Muscle of leg (tissue), 16 donors: ENCODE measurements at places on chromosomes 1 and 21. TPM values are rescaled to one million over a fixed set of nuclear protein-coding genes. Genes with fewer than 3 reads are reported as not detected.

DNA sequence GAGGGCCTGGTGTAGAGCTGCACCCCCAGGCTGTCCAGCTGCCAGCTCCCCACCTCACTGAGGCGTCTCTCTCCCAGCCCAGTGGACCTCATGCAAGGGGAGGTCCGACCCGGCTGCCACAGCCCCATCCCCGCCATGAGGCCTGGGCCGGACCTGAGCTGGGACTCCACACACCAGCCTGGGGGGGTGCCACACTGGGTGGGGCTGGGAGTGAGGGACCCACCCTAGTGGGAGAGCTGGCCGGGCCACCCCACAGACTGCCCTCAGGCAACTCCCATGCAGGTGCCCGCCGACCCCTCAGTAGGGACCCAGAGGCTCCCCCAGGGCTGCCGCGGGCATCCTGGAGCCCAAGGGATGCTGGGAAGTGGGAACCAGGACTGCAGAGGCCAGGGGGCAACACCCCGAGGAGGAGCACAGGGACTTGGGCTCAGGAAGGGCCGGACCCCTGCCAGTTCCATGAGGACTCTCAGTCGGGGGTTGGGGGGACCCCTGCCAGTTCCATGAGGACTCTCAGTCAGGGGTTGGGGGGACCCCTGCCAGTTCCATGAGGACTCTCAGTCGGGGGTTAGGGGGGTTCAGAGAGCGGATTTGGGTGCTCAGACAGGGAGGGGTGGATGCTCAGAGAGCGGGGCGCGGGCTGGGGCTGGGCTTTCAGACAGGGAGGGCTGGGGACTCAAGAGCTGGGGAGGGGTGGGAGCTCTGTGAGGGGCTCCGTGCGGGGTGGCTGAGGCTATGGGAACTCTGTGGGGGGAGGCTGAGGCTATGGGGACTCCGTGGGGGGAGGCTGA is 1.2 kb upstream of the RNF223 start:
- no peak for DNase-seq

DNA sequence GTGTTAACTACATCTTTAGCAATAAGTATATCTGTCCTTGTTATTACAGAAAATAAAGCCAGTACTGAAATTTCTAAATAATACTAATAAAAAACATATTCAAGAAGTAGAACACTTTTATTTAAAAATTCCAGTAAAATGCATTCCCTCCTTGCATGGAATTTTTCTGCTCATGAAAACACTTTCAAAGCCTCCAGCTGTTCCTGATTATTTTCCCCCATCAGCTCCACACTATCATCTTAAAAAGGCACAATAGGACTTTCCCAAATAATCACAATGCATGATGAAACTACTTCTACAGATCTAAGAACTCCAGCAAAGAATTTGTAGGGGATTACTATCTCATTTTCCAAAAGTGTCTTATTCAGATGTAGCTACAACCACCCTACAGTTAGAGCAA is 162.6 kb upstream of the USP25 start:
- DNase-seq: peak; percentile 58

DNA sequence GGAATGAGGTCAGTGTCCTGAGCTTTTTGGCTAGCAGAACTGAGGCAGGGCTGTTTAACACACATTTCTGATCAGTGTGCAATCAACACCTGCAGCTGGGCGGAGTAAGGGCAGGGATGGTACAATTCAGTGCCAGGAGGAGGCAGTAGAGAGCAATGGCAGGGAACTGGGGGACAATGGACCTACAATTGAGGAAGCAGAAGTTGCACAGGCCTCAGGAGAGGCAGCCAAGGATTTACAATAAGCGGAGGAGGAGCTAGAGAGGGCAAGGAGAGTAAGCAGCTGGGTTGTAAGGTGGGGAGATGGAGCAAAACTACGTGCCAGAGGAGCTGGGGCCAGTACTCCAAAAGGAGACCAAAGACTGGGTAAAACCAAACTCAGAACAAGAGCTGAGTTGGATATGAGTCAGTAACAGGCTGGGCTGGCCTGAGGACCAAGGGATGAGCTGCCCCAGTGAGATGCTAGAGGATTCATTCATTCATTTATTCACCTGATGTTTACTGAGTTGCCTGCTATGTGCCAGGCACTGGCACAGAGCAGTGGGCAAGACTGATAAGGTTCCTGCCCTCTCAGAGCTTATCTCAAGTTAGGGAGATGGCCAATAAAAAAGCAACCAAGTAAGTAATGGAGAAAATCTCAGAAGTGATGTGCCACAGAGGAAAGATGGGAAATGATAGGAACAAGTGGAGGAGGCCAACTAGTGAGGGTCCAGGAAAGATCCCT is 10.4 kb upstream of the GALE start:
- DNase-seq: peak; percentile 46

DNA sequence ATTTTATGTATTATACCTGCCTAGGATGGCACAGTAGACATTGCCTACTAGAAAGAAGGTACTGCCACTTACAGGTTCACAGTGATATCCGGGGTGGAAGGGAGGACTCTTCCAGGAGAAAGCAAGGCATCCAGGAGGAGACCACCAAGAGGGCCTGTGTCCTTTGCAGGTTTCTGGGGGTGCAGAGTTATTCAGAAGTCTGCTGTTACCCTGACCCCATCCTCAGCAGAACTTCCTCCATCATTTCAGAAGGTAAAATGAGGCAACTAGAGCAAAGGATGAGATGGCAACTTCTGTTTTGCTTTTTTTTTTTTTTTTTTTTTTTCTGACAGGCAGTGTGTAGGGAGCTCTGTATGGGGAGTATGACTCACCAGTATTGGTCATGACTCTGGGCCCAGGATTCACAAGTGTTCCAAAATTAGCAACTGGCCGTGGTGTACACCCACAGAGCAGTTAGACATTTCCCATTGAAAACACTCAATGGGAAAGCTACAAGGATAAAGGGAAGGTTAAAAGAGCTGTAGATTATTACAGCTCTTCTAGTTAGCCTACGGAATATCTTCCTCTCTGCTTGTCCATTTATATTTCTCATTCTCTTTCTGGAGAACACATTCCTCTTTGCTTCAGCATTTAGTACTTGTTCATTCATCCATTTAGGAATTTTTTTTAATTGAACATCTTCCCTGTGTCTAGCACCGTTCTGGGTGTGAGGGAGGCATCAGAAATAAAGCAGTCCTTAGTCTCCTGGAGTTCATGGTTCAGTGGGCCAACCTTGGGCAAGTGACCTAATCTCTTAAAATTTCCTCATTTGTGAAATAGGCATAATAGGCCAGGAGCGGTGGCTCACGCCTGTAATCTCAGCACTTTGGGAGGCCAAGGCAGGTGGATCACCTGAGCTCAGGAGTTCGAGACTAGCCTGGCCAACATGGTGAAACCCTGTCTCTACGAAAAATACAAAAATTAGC is 50.5 kb upstream of the PPP2R5A start:
- peak; percentile 86 for DNase-seq

GRCh38 chr1:187655104-187655503 is 826.4 kb downstream of the PLA2G4A start:
- DNase-seq: no peak

DNA sequence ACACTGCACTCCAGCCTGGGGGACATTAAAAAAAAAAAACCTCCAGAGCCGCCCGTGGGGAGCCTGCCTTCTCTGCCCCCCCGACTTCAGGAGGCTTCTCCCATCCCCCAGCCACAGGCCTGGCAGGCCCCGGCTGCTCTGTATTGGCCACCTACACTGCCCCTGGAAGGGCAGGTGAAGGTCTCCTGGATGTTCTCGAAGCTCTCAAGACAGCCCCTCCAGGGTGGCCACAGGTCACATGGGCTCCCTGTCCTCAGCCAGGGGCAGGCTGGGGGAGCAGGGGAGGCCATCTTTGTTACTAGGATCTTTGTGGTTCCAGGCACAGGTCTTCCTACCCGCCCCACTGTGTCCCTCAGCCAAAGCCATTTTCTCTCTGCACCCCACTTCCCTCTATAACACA is 32.8 kb downstream of the PADI6 start:
- no peak for DNase-seq

- no peak for DNase-seq
Observed at GRCh38 chr1:235642011-235642942, 7.3 kb downstream of the GNG4 start.

DNA sequence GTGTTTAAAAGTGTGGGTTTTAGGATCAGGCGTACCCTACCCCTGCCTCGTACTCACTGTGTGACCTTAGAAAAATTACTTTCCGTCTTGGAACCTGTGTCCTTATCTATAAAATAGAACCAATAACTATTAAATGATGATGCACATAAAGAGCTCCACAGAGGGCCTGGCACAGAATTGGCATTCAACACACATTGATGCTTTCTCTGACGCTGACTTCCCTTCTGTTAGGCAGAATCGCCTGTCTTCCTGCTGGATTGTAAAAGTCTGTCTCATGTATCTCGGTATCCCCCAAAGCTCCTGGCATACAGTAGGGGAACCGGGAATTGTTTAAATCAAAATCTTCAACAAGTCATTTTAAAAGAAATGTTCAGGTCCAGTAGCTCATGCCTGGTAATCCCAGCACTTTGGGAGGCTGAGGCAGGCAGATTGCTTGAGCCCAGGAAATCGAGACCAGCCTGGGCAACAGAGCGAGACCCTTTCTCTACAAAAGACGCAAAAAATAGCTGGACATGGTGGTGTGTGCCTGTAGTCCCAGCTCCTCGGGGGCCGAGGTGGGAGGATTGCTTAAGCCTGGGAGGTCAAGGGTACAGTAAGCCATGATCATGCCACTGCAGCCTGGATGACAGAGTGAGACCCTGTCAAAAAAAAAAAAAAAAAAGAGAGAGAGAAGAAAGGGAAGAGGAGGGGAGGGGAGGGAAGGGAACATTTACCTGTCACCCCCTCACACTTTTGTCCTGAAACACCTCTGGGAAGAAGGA is 41.3 kb upstream of the FHAD1 start:
- DNase-seq: no peak

DNA sequence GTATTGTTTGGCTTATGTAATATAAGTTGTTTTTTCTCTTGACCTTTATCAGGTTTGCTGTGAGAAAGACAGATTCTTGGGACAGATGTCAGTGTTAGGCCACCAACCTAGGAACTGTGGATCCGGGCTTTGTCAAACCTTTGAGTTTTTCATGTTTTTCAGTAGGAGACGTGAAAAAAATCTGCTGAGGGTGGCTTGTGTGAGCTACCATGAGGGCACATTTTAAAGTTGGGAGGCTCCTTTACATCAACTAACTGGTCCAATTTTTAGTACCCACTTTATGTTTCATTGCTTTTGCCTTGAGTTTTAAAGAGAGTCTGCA is 801 bp downstream of the RPS6KC1 start:
- DNase-seq: no peak

DNA sequence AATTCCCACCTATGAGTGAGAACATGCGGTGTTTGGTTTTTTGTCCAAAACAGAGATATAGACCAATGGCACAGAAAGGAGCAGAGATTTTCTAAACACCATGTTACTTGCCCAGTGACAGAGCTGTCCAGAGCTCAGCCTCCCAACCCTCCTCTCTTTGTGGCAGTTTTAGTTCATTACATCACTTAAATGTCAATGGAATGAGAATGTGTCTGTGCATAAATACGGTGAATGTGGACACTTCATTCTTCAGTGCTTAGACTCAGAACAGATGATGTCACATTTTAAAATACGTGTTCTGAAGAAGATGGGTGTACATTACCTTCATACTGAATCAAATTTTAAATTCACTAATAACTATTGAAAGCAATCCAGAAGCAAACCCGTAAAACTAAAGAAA is 374.9 kb downstream of the DSCAM start:
- no peak for DNase-seq

DNA sequence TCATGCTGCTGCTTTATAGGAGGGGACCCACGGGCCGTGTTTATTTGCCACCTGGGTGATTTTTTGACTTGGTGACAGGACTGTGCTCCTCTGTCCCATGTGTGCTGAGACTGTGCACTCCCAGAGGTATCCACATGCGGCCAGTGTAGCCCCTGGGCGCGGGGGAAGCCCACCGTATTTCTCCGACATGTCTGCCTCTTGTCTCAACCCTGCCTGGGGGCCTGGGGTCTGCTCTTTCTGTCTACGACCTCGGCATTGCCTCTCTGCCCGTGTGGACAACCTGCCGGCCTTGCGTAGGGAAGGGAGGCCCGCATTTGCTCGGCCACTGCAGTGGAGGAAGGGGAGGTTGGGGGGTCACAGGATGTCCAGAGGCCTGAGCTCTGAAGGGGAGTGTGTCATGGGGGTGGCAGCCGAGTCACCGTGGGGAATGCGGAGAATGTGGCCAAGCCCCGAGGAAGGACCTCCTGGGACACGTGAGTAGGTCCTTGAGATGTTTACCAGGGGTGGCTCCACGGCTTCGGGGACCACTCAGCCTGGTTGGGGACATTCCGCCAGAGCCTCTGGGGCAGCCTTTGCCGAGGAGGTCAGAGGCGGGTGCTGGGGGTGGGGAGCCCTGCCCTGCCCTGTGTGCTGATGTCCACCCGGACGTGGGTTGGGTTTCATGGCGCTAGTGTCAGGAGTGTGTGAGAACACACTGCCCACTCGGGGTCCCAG is 11.0 kb downstream of the PRKCZ start:
- DNase-seq: no peak

DNA sequence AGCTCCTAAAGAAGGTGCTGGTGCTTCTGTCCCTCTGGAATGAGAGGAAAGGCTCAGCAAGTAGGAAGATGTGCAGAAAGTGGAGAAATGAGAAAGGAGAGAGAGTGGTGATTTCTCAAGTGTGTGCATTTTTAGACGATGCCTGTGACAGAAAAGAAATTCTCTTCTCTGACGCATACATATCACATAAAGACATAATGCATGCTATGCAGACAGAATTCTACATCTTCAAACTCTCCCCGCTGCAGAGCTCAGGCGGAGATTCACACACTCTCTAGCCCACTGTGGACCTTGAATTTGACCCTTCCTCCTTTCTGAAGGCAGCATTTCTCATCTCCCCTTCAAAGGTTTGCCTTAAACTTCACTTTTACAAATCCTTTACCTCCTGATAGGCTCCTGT is 52.0 kb upstream of the CAMK1G start:
- DNase-seq: no peak

DNA sequence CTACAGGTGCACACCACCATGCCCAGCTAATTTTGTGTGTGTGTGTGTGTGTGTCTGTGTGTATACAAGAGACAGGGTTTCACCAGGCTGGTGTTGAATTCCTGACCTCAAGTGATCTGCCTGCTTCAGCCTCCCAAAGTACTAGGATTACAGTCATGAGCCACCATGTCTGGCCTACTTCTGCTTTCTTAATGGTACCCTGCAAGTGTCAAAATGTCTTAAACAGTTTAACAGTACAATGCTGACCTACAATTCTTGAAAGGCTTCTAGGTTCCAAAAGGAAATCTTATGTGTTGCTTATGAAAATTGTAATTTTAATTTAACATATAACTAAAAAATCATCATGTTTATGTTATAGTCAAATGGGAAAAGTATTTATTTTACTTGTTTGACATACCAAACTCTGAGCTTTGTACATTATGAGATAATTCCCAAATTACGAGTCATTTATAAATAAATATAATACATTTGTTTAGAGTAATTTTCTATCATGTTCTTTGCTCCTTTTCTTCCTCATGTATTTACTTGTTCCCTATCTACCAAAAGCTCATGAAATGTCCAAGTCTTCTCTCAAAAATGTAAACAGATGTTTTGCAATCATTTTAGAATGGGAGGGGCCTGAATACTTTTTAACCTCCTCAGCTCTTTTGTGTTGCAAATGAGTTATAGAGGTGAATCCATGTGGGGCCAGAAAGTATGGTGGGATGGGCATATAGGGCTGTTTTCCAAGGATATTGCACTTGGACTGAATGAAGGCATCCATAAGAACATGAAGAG is 8.4 kb upstream of the VCAM1 start:
- DNase-seq: no peak

SPRR3 gene
- not detected for total RNA-seq

CCDC185 gene
- not detected for total RNA-seq

AMIGO1 gene
- total RNA-seq: 12.3 TPM

F13B gene
- total RNA-seq: not detected

GSTM1 gene
- total RNA-seq: 15.3 TPM

LIN28A gene
- not detected for total RNA-seq

DNM3 gene
- 7.0 TPM for total RNA-seq

NTNG1 gene
- 12.4 TPM for total RNA-seq

C8B gene
- total RNA-seq: not detected

CDC42 gene
- total RNA-seq: 234 TPM
